C1 segment of cervical spinal cord (tissue), 14 donors: ENCODE measurements at places on chromosomes 16 and 17.

DNA sequence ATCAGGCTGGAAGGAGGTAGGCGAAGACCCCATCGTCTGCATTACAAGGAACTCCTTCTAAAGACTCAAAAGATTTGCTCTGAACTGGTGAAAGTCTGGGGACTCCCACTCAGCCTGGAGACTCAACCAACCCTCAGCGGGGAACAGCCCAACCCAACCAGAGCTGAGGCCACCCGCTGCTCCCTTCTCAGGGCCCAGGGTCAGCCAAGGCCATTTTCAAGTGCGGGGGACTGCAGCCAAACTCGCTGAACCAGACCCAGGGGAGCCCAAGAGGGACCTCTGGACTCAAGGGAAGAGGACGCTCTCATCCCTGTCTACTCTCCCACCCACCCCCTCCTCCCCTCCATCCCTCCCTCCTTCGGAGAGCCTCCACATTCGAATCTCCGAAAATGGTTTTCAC is 24.1 kb downstream of the XYLT1 start:
- DNase-seq = no peak

DNA sequence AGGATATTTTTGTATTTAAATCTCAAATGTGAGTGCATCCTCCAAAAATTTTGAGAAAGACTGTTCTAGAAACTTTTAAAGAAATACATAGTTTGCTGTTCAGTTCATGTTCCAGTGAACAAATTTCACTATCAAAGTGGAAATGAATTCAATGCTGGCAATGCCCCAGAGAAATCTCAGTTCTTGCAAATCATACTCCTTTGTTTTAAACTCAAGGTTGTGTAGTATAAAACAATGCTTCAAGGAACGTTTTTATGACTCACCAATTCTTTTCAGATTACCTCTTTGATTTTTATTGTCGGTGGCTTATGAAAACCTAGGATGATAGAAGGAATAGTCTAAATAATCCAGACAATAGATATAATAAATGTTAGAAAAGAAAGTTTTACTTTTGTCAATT is 17.6 kb downstream of the LPCAT2 start:
- DNase-seq = no peak

DNA sequence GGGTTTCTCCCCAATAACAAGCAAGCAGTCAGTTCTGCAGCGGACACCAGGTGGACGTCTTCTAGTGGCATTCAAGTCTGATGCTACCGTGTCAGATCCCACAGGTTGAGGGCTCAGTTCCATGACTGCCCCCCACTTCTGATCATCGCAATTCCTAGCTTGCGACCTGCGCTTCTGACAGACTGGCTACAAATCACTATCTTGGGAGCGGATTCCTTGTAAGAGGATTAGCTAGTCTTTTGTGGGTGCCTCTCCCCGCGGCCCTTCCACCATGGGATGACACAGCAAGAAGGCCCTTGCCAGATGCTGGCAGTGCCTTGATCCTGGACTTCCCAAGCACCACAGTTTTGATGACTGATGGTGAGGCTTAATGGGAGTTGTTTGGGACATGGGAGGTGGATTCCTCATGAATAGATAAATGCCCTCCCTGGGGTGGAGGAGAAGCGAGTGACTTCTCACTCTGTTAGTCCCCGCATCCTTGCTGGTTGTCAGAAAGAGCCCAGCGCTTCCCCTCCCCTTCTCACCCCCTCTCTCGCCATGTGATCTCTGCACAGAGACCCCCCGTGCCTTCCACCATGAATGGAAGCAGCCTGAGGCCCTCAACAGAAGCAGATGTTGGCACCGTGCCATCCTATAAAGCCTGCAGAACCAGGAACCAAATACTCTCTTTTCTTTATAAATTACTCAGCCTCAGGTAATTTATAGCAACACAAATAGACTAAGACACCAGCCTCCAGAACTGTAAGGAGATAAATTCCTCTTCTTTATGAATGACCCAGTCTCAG is 19.1 kb downstream of the CDIP1 start:
- no peak for DNase-seq

- no peak for DNase-seq
These were observed 6.5 kb downstream of the MARF1 start for GRCh38 chr16:15636392-15636873.

DNA sequence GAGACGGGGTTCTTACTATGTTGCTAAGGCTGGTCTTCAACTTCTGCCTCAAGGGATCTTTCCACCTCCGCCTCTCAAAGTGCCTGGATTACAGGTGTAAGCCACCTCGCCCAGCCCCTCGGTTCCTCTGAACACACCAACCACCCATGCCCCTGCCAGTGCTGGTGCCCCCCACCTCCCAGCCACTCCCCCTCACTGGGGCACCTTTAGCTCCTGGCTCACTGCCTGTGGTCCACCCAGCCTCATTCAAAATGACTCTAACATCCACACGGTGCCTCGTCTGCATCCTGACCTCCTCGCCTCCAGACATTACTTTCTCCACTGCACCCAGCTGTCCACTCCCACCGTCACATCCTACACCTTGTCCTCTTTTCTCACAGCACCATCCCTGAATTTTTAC is 55.3 kb downstream of the ARHGAP27 start:
- DNase-seq = no peak

DNA sequence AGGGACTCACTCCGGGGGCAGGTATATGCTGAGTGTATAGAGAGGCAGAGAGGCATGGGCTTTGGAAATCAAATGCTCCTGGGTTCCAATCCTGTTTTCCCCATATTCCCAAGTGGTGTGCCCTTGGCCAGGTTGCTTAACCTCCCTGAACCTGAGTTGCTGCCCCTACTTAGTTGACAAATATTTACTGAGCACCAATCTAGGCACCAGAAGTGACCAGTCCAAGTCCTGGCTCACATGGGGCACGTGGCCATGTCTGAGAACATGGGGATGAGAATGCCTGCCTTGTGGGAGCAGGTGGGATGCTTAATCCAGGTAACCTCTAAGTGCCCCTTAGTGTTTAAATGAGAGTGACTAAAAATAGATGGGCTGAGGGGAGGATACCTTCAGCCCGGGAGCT is 4.2 kb downstream of the SOCS3 start:
- no peak for DNase-seq

GRCh38 chr17:80995131-80995530 is 3.5 kb downstream of the CHMP6 start:
- no peak for DNase-seq

- DNase-seq = no peak
These were observed 9.0 kb downstream of the KRT24 start for GRCh38 chr17:40694584-40694983.

DNA sequence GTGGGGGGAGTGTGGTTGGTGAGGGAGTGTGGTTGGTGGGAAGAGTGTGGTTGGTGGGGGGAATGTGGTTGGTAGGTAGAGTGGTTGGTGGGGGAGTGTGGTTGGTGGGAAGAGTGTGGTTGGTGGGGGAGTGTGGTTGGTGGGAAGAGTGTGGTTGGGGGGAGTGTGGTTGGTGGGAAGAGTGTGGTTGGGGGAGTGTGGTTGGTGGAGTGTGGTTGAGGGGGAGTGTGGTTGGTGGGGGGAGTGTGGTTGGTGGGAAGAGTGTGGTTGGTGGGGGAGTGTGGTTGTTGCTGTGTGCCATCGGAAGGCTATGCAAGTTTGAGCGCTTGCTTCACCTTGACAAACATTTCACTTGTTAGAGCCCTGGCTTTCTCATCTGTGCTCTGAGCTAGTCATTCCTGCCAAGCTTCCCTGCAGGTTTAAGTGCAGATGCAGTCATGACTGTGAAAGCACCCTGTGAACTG is 20.1 kb downstream of the MINK1 start:
- no peak for DNase-seq

GRCh38 chr17:56718515-56718914 is 115.2 kb downstream of the C17orf67 start:
- DNase-seq = no peak

DNA sequence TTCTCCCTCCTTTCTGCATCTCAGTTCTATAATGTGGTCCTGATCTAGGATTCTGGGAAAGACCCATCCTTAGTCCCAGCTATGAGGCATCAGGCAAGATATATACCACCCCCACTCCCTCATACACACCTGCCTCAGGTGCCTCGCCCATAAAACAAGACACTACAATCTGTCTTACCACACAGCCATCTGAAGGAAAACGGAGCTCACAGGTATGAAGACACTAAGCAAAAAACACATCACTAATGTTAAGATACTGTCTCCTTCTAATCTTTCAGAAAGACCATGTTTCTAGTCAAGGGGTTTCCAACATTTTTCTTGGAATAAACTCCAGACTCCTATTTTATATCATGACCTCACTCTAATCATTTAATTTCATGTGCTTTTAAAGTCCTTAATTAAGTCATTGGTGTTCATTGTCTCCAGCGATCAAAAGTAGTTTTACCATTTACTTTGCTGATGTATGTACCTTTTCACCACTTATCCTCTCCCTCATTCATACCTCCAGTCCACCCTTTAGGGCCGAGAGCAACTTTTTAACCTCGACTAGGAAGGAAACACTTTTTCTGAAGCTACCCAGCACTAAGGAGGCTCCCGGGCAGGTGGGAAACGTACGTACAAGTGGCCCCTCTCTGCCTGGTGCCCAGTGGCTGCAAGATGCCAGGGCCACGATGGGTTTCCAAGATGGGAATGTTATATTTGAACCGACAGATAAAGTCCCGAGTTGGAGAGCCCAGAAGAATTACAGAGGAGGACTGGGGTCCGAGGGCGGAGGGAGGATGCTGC is 979 bp downstream of the MAP3K14 start:
- no peak for DNase-seq

DNA sequence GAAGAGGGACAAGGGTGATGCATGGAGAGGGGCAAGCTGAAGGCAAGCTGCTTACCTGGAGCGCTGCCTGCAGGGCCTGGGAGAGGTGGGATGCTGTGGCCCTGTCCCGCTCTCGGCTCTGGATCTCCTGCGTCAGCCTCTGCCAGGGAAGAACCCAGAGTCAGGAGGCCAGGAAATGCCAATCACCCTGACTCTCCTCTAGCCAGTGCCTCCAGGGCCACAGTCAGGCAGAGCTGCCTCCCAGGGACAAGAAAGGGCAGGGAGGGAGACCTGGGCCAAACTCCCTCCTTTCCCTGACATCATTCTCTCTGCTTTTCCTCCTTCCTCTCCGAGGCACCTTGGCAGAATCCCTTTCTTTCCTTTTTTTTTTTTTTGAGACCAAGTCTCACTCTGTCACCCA is 11.3 kb downstream of the CDK3 start:
- DNase-seq = no peak

DNA sequence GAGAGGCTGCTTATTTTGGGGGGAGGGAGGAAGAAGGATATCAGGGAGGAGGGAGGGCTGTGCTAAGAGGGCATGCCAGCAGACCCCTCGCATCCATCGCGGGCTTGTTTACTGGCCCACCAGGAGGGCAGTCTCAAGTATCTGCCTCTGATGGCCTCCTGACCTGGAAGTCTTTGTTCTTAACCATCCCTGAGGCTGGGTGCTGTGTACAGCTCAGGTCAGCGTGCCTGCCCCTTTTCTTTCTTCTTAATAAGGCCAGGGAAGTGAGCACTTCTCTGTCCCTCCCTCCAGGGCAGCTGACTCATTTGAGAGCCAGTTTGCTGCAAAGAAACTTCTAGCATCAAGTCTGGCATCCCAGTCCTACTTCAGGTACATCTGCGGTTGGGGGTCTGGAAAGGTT is 157.0 kb downstream of the CCDC182 start:
- no peak for DNase-seq

DNA sequence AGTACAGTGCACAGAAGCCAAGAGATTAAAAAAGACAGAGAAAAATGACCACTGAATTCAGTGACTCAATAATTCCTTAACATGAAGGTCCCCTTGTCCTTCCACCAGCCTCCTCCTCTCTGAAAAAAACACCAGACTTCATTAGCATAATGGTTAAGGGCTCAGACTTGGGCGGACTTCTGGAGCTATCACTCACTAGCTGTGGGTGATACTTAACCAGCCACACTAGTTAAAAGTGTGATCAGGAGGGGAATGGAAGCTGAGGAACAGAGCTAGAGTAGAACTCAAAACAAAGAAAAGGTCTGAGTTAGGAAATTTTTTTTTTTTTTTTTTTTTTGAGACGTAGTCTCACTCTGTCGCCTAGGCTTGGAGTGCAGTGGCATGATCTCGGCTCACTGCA is 23.2 kb downstream of the ZNF652 start:
- no peak for DNase-seq

DNA sequence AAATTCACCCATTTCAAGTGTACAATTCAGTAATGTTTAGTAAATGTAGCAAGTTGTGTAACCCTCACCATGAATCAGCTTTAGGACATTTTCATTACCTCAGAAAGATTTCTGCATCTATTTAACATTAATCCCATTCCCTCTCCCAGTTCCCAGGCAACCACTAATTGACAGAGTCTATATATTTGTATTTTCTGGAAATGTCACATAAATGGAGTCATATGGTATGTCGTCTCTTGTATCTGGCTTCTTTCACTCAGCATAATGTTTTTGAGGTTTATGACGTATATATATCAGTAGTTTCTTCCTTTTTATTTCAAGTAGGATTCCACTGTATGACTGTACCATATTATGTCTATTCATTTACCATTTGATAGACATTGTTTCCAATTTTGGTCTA is 199.8 kb downstream of the CYB561 start:
- DNase-seq = no peak

DNA sequence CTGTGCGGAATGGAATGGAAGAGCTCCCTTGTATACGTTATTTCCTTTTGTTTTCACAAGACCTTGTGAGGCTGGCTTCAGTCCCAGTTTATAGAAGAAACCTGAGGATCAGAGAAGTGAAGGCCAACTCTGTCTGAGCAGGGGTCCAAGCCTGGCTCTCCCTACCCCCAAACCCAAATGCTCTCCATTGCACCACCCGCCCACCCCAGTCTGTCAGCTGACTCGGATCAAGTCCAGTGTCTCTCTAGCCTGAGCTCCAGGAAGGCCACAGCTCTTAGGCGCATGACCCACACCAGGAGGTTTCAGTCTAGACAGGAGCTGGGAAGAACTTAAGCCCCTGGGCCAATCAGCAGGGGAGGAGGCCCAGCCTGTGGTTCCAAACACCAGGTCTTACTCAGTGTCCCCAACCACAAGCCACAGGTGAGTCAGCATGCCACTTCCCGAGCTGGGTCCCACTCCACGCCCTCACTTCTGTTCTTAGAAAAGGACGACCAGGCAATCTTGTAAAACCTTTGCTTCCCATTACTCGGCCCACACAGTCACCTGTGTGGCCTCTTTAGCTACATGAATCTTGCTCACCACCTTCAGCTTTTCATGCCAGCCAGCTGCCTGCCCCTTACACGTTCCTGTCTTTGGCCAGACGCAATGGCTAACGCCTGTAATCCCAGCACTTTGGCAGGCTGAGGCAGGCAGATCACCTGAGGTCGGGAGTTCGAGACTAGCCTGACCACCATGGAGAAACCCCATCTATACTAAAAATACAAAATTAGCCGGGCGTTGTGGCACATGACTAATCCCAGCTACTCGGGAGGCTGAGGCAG is 27.8 kb downstream of the TK2 start:
- peak; percentile 34 for DNase-seq

GRCh38 chr17:1834380-1835149 is 4.8 kb downstream of the RPA1 start:
- DNase-seq = no peak
